Progenitor cell of endocrine pancreas (in vitro differentiated cells): ENCODE measurements at places on chromosomes 6 and 20.

- no peak for DNase-seq
Observed at GRCh38 chr6:113669606-113670005, 187.5 kb upstream of the MARCKS start.

GRCh38 chr6:134910593-134910935 lies 39.3 kb downstream of the ALDH8A1 start:
- DNase-seq = no peak

DNA sequence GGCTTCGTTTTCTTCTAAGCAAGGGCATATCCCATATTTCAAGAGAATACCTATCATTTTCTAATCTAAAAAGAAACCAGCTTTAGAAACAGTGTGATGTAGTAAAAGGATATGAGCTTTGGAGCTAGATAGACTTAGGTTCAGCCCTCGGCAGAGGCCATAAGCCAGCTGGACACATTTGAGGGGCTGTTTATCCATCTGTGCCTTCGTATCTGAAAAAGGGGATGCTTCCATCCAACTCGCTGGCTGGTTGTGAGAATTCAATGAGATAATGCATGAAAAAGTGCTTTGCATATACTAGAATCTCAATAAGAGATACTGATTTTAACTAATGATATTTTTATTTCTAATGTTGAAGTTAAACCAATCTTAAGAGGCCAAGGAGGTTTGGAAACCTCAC lies 58.0 kb downstream of the PRL start:
- DNase-seq = no peak

GRCh38 chr6:15464211-15464725 lies 198.6 kb downstream of the DTNBP1 start:
- no peak for DNase-seq

GRCh38 chr6:134544737-134545136 lies 226.8 kb upstream of the SGK1 start:
- DNase-seq = no peak

DNA sequence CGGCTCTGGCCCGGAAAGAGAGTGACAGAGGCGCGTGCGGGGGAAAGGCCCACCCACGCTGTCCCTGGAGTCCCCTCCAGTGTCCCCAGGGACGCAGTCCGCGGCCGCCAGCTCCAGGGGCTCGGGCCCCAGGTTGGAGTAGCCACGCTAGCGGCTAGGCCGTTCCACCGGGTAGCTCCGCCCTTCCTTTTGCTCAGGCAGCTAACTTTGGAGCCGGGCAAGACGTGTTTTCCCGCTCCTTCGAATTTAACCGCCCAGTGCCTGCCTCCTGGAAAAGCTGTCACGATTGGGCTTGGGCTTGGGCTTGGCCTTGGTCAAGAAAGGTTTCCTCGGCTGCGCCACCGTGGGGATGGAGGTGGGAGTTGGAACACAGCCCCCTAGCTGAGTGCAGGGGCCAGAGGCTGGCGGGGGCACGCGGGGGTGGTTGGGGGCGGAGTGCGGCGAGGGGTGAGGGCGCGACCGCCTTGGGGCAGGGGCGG lies 4.7 kb downstream of the LINC00237 start:
- peak; percentile 18 for DNase-seq

DNA sequence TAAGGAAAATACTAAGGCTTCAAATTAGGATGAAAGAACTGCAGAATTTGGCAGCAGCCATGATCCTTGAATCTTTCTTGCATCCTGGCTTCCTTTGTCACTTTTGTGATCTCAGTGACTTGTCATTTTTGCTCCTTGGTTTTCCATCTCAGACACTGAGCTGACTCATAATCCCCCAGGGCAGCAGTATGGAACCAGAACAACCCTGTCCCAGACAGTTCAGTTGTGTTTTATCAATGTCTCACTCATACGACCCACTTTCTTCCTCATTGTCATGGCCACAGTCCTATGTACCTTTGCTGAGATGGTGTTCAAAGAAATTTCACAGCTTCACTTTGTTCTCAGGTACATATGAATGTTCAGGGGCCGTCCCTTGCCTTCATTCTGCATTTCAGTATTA lies 488.5 kb upstream of the BTBD3 start:
- DNase-seq = no peak

DNA sequence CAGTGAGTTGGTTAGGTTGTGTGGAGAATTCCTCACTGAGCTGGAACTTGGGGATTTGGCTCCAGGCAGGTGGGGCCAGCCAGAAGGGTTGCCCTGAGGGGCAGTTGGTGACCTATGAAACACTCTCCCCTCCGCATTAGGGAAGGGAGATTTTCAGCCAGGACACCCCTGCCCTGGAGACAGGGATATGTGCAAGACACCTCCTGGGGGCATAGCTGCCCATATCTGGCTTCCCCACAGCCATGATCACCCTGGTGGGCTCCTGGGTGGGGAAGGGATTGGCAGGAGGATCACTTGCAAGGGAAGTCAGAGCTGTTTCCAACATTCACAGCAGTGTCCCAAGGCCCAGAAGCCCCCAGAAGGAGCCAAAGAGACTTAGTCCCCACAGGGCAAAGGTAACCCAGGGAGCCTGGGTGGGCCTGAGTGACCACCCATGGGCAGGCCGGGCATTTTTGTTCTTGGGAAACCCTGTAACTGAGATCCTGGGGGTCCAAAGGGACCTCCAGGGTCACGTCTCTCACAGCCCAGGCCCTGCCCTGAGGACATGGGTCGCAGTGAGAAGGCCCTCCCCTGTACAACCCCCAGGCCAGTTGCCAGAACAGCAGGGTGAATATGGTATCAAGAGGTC lies 145.8 kb downstream of the MRPL14 start:
- DNase-seq = no peak

- DNase-seq = no peak
Observed at GRCh38 chr6:3915076-3915791, 66.1 kb downstream of the FAM50B start.

- DNase-seq = no peak
Observed at GRCh38 chr6:1832844-1833787, 223.4 kb downstream of the FOXC1 start.
